GM19239 (cell line): ENCODE measurements at places on chromosomes 6 and 20.

DNA sequence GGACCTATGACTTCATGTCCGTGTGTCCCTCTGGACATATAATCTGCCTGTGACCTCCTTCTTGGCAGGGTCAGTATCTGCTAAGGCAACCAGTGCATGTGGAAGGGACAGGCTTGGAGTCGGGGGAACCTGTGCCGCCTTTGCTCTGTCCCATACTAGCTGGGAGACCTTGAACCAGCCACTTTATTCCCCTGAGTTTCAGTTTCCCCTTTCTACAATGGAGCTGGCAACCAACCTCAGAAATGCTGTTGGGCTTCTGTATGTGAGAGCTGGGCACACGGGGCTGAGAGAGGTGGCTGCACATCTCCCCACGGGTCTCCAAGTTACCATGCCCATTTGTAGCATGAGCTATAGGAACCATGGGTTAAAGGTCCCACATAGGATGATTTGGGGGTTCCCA, 53.8 kb downstream of the CD40 start:
- DNase-seq: no peak

DNA sequence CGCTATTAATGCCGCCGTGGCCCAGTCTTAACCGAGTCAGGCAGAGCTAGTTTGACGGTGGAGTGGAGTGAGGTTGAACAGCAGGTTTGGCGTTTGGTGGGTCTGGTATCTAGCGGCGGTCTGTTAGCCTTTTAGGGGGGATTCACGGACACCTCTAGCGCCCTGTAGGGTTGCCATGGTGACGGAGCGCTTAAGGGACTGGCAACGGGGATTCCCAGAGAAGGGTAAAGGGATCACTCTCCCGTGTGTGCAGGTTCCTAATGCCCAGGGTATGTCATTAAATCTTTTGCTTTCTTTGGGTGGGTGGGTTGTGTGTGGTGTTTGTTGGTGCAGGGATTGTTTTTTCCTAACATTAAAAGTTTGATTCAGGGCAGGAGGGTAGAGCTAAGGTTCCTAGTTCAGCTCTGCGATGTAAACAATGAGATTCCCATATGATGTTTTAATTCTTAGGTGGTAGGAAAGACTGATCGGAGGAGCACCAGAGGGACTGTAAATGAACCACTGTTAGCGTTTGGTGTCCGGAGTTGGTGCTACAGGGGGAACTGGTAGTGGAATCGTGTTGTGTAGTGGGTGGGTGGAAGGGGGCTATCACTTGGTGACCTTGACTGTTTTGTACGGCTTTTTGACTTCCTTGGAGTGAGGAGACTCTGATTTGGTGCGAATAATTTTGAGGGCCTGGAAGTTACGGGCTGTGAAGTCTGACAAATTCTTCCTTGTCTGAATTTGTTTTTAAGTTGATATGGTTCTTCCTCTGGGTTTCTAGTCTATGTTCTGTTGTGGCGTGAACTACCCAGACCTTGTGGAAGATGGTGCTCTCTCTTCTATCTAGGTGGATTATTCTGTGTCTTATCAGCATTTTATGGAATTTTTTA, 5.0 kb downstream of the BRD2 start:
- no peak for DNase-seq

GRCh38 chr6:41682497-41683272, 44.4 kb downstream of the MDFI start:
- no peak for DNase-seq

GRCh38 chr6:159109391-159109790, 59.8 kb upstream of the FNDC1 start:
- DNase-seq: no peak
